ENCODE measurements at places on chromosomes 16 and 17. TPM values are rescaled to one million over a fixed set of nuclear protein-coding genes. Genes with fewer than 3 reads are reported as not detected.

SCARF1 gene
- 0.44 TPM for total RNA-seq

EMP2 gene
- 9.7 TPM for total RNA-seq

EVPL gene
- total RNA-seq = 0.12 TPM

FOXF1 gene
- 7.2 TPM for total RNA-seq

OR3A2 gene
- under 0.01 TPM for total RNA-seq

PRKCB gene
- 2.4 TPM for total RNA-seq

RTN4RL1 gene
- 0.11 TPM for total RNA-seq

PRSS8 gene
- total RNA-seq = not detected

EFCAB5 gene
- total RNA-seq = 0.37 TPM

NACA2 gene
- not detected for total RNA-seq

NPIPA3 gene
- total RNA-seq = 1.00 TPM

RDM1 gene
- 1.5 TPM for total RNA-seq

SPATA32 gene
- 0.12 TPM for total RNA-seq

CDK12 gene
- total RNA-seq = 29.7 TPM

NPIPB9 gene
- total RNA-seq = 4.1 TPM

SNAI3 gene
- total RNA-seq = 0.12 TPM

PITPNM3 gene
- 0.37 TPM for total RNA-seq

OR1A1 gene
- not detected for total RNA-seq

KCNJ18 gene
- not detected for total RNA-seq

TMEM220 gene
- total RNA-seq = 3.4 TPM

SLC38A8 gene
- not detected for total RNA-seq

TMC8 gene
- not detected for total RNA-seq

MYOCD gene
- total RNA-seq = 0.11 TPM

ETV4 gene
- total RNA-seq = 2.9 TPM

MEOX1 gene
- total RNA-seq = not detected

SNX20 gene
- total RNA-seq = not detected

HID1 gene
- 0.75 TPM for total RNA-seq

EVI2A gene
- 7.3 TPM for total RNA-seq

ATP1B2 gene
- total RNA-seq = not detected

Measured in uterine smooth muscle cell (primary cell).